ENCODE measurements at places on chromosomes 13 and 19. TPM values are rescaled to one million over a fixed set of nuclear protein-coding genes. Genes with fewer than 3 reads are reported as not detected.

DNA sequence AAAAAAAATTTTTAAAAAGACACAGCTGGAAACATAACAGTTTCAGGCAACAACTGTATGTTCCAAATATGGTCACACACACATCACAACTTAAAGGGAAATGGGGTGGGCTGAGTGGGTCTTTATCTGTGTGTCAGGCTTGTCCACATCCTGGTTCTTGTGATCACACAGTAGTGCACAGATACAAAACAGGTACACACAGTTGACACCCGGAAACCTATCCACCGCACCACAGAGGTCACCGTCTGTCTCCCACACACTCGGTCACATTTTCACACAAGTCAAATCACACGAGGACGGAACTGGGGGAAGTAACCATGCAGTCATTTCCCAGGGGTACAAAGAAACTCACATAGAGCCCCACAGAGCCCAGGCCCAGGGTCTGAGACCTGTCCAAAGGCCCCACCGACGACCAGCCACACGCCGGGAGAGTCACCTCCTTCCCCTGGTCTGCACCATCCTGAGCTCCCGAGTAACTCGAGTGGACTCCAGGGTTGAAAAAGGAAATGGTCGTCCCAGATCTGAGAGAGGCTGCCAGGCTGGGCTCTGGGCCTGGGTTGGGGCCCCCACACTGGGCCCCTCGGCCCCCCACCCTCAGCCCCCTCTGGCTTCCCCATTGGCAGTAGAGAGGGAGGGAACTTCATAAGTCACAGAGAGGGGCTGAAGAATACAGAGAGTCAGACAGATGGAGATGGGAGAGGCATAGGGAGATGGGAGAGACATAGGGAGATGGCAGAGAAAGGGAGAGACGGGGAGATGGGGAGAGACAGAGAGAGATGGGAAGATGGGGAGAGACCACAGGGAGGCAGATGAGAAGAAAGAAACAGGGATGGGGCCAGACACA lies 1.3 kb upstream of the PPAN start:
- DNase-seq = peak; percentile 91

PSG7 gene
- not detected for polyA plus RNA-seq

DNA sequence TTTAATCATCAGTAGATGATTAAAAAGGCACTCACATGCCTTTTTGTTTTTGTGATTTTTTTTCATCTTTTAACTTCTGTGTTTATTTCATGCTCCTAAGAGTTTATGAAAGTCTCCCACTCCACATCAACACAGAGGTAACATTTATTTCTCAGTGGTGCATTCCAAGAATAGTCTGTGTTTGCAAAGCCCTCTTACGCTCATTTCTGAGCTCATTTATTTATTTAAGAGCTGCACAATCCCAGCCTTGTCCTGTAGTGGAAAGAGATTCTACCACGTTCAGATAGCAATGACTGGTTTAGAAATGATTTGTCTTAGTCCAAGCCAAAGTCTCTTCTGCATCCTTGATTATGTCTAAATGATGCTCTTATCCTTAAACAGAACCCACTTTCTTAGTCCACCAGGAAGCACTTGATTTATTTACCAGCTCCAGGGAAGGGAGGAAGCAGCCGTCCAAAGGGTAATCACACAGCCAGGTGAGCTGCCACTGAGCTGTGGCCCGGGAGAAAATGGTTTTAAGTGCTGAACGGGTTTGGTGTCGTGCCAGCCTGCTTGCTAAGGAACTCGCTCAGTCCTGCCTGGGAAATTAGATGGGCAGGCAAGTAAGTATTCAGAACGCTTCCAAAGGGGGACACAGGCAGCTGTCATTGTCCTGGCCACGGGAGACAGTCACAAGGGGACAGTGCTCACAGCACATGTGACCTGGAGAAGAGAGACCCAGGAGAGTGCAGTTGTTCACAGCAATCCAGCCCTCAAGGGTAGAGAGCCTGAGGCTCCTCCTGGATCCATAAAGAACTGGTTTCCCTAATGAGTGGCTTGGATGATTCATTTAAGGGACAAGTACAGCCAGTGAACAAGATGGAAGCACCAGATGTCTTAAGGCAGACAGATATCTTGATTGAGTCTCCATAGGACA lies 131.8 kb upstream of the WASF3 start:
- no peak for DNase-seq

COMP gene
- polyA plus RNA-seq = not detected

GRCh38 chr13:56988543-56988942 lies 152.2 kb upstream of the PRR20A start:
- no peak for DNase-seq

DNA sequence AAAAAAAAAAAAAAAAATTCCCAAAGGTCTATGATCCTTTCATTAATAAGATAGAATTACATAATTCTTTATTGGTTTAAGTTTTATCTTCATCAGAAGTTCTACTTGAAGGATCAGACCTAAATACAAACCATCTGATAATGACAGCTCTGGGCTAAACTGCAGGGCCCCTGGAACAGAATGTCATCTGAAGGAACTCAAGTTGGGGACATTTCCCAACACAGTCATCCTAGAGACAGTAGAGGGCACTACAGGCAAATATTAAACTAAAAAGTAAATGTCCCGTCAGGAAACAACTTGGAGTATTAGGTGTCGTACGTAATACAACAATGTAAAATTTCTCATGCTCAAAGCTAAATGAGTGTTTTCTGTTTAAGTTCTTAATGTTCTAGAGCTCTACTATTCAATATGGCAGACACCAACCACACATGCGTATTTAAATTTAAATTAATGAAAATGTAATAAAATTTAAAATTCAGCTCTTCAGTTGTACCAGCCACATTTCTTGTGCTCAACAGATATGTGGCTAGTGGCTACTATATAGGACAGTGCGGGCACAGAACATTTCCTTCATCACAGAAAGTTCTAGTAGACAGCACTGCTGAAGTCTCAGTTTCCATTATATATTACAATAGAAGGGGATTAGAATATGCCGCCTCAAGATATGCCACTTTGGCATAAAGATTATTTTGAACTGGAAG lies 21.8 kb upstream of the NAXD start:
- peak; percentile 36 for DNase-seq

DNA sequence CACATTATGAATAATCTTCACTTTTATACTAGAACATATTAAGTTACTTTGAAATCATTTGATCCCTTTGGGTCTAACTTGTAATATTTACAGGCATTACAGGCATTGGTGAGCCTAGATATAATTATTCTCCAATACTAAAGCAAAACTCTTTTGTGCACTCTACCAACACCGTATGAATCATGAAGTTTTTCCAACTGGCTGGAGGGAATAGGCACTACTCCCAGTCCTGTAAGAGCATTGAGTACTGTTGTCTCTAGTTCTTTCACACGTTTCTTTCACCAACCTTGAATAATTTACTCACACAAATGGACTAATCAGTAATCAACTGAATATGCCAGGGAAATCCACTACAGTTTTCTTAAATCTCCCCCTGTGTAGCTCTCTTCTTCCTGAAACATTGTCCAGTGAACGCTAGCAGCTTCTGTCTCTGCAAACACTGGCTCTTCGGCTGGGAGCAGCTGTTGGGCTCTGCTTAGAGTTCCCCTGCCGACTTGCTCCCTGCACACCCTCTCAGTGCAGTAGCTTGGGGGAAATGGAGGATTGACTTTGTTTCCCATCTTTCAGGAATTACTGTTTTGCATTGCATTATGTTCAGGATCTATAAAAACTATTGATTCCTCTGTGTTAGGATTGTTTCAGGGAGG lies 476.7 kb downstream of the RFC3 start:
- no peak for DNase-seq

CPT1C gene
- polyA plus RNA-seq = 0.24 TPM

- no peak for DNase-seq
Measured at GRCh38 chr19:42601811-42602443, 7.2 kb upstream of the CEACAM8 start.

ZNF324B gene
- 1.2 TPM for polyA plus RNA-seq

- no peak for DNase-seq
Measured at GRCh38 chr19:34979819-34980640, 16.0 kb upstream of the ZNF792 start.

GRCh38 chr19:861756-862580 lies 2.5 kb downstream of the CFD start:
- DNase-seq = peak; percentile 56

KLK15 gene
- not detected for polyA plus RNA-seq

- no peak for DNase-seq
Measured at GRCh38 chr19:16882146-16882545, 6.7 kb upstream of the F2RL3 start.
